IMR-90 (cell line): ENCODE measurements at places on chromosomes 4 and X.

- no peak for DNase-seq
Measured at GRCh38 chr4:25190407-25190806, 30.2 kb upstream of the SEPSECS start.

- DNase-seq: no peak
Measured at GRCh38 chr4:189261475-189261874, 679.2 kb upstream of the FRG1 start.

GRCh38 chr4:82801910-82802521 lies 3.4 kb upstream of the SCD5 start:
- DNase-seq: peak; percentile 51

DNA sequence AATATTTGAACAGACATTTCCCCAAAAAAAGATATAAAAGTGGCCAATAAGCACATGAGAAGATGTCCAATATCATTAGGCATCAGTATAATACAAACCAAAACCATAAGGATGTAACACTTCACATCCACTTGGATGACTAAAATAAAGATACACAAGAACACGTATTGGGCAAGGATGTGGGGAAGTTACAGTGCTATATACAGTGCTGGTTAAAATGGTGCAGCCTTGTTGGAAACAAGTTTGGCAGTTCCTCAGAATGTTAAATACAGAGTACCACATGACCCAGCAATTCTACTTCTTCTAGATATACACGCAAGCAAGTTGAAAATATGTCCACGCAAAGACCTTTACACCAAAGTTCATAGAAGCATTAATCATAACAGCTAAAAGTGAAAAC lies 58.9 kb downstream of the HAUS3 start:
- DNase-seq: peak; percentile 44

DNA sequence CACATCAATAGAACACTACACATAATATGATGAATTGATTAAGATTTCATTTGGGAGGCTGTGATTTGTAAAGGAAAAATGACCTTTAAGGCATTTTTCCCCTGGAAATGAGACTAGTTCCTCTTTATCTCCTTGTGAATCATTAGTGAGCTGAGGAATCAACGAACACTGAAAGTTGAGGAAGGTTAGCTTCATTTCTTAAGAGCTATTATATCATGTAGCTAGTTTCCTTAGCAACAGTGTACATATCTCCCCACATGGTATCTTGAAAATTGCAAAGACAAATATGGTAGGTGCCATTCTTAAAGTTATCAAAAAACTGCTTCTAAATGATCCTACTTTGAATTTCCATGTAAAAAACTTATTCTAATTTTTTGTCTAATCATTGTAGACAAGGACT lies 127.5 kb upstream of the NRK start:
- no peak for DNase-seq

GRCh38 chr4:176841711-176842112 lies 49.0 kb upstream of the VEGFC start:
- DNase-seq: peak; percentile 92

DNA sequence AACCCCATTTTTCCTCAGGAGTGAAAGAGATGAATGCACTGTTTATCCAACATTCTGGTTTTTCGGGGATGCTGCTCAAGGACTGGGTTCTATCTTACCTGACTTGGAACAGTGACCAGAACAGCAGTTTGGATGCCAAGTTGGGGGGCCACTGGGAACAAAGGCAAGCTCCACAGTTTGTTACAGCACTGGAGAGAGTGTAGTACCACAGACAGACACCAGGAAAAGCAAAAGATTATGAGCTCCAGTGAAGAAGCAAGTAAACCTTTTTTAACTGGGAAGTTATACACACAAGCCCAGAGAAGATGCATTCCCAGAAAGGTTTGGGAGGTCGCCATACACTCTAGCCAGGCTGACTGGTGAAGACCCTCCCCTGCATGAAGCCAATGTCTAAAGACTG lies 13.6 kb downstream of the C4orf36 start:
- no peak for DNase-seq

DNA sequence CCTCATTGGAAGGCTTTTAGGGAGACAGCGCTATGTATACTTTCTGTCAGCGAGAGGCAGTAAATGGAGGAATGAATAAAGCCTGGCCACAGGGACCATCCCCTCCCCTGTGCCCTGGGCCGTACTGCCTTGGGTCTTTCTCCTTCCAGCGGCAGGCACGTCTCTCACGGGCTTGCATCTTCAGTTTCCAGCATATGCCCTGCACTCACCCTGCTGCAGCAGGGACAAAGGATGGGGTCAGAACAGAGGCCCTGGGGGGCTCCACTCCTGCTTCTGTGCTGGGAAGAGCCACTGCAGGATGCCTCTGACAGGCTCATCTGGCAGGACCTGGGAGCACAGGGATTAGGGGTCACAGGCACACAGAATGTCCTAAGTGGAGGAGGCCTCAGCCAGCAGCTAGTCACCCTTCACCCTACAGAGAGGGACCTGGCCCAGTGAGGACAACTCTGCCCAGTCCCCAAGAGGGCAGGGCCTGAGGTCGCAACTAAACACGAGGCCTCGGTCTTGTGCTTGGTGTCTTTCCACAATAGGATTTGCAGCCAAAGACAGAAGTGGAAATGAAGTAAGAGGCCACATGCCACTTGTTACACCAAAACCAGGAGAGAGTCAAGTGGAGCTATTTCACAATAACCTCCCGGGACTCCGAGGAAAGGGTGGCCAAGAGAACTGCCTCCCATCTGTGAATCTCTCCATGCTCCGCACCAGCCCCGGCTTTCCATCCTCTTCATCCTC lies 150.8 kb downstream of the AFAP1 start:
- DNase-seq: no peak

- no peak for DNase-seq
Measured at GRCh38 chr4:126221717-126222340, 907.1 kb downstream of the FAT4 start.

DNA sequence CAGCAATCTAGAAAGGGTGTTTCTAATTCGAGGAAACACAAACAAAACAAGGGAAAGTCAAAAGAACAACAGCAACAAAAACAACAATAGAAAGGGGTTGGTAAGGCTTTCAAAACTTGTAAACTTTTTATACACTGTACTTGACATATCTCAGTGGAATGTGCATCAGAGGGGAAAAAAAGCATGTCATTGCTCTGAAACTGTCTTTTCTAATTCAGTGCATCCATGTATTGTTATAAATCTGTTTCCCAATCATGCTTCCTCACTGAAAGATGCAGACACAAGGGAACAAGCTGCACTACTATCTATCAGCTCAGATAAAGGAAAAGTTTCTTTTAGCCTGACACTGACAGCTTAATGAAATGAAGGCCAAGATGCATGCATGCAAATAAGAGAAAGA lies 44.2 kb upstream of the PCDH18 start:
- peak; percentile 4 for DNase-seq

DNA sequence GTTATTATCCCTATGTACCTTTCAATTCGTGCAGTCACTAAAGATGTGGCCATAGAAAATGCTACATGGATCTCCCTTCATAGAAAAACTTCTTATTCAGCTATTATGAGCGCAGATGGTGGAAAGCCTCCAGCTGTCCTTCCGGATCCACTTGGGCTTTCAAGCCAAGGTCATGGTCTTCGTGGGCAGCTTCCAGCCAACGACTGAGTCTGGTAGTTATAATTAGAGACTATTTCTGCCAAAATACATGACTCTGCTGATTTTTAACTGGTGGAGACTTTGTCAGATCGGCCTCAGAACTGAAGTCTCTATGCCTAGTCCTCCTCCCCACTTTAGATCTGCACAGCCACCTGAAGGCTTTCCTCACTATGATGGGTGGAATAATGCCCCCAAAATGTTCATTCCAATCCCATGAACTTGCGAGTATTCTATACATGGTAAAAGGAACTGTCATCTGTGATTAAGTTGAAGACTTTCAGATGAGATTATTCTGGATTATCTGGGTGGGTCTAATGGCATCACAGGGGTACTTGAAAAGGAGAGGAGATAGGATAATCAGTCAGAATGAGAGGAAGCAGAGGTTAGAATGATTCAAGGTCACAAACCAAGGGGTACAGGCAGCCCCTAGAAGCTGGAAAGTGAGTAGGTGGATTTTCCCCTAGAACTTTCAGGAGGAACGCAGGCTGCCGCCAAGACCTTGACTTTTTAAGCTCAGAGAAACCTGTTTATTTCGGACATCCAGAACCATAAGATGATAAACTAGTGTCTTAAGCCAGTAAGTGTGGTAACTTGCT lies 171.1 kb upstream of the CXCL13 start:
- no peak for DNase-seq

DNA sequence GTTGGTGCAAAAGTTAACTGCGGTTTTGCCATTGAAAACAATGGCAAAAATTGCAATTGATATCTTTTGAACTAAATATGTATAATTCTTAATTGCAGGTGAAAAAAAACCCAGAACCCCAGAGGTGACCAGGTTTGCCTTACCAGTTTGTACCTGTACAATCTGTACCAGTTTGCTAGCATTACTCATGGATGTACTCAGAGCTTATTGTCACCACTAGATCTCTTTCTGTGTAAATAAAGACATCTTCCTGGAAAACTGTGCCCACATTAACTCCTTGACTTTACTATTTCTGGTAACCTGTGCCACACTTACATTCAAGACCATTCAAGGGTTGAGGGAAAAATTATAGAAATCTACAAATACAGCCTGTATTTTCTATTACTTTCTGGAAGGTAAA lies 139.7 kb downstream of the ELOVL6 start:
- DNase-seq: no peak

- no peak for DNase-seq
Measured at GRCh38 chrX:72487661-72488060, 85.0 kb downstream of the HDAC8 start.

DNA sequence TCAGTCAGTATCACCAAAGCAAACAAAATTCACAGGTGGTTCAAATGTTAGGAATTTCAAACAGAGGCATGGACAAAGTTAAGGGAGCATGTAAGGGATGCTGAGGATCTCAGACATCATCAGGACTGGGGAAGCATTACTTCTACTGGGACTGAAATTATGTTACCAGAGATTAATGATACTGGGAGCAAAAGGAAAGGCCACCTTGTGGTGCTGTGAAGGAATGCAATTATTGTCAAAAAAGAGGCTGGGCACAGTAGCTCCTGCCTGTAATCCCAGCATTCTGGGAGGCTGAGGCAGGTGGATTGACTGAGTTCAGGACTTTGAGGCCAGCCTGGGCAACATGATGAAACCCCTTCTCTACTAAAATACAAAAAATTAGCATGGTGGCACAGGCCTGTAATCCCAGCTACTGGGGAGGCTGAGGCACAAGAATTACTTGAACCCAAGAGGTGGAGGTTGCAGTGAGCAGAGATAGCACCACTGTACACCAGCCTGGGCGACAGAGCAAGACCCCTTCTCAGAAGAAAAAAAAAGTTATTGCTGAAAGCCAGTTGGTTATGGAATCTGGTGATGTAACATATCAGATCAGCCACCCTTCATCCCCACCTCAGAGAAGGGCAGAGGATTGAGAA lies 954.3 kb downstream of the PCDH7 start:
- DNase-seq: peak; percentile 8

- no peak for DNase-seq
Measured at GRCh38 chr4:3762264-3762663, 3.9 kb upstream of the ADRA2C start.

GRCh38 chr4:184148738-184149637 lies 68.7 kb downstream of the ENPP6 start:
- DNase-seq: no peak
